Stimulated activated CD8-positive, alpha-beta memory T cell treated with anti-CD3 and anti-CD28 coated beads, Interleukin-7, amount 100 ng/mL, for 1 hour (primary cell): ENCODE measurements at places on chromosomes 16 and 17.

DNA sequence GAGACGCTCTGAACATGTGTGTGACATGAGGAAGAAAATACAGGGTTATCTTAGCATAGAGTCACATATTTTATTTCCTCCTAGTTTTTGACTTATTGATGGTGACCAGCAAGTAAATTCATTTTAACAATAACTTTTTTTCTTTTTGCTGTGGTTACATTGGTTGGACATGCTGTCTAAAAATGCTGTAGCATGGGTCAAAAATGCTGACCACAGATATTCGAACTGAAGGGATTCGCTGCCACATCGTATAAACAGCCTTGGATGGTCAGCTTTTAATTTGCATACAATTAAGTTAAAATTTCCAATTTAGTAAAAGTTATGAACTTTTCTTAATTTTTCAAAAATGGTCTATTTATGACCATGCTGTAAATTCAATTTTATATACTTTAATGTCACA is 30.5 kb downstream of the RPGRIP1L start:
- DNase-seq = no peak

DNA sequence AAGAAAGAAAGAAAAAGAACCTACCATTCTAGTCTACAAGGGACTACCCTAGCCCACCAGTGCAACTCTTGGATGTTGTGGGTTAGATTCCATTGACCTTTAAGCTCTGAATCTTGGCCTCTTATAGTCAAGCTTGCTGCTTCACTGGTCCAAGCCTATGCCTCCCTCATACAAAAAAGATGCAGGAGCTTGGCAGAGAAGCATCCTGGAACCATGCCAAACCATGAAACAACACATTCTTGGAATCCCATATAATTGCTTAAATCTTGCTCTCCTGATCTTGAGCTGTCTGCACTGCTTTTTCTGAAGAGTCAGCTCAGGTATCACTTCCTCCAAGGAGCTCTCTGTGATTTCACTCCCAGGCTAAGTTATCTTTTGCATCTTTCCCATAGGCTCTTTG is 117.9 kb upstream of the GPR139 start:
- no peak for DNase-seq

DNA sequence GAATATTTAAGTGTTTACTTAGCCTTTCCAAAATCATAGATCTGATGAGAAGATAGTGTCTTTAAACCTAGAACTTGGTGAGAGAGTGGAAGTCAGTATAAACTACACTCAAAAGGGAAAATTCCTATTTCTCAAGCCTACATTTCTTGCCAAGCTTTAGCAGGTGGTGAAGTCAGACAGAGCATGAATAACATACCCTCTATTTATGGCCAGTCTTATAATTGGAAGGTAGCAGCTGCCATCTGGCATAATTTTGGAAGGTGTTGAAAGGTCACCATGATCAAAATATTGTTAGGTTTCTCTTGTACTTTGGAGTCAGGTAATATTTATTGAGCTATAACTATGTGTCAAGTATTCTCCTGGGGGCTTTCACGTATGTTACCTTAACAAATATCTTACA is 729.3 kb upstream of the KIF2B start:
- no peak for DNase-seq

GRCh38 chr17:21090902-21091618 is 35.7 kb upstream of the DHRS7B start:
- no peak for DNase-seq

GRCh38 chr16:66468321-66468965 is 41.3 kb downstream of the BEAN1 start:
- no peak for DNase-seq

- DNase-seq = no peak
Measured at GRCh38 chr16:30377050-30377811, 2.6 kb downstream of the MYL11 start.

- no peak for DNase-seq
Measured at GRCh38 chr17:12646761-12647422, 18.8 kb upstream of the MYOCD start.

- no peak for DNase-seq
Measured at GRCh38 chr16:27243725-27244362, 24.7 kb downstream of the NSMCE1 start.

DNA sequence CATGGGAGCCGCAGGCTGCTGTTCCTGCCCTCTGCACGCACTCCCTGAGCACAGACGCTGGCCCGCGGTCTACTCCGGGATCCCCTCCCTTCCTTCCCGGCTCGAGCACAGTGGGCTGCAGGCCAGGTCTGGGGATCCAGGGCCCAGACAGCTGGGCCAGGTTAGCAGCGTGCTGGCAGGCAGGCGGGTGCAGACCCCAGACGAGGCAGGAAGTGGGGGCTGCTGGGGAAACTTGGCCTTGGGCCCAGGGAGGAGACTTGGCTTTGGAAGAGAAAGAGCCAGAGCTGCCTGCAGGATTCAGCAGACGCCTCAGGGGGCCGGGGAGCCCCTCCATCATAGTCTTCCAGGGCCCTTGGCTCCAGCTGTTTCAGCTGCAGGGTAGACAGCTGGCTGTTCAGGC is 30.2 kb upstream of the ABCC3 start:
- no peak for DNase-seq

DNA sequence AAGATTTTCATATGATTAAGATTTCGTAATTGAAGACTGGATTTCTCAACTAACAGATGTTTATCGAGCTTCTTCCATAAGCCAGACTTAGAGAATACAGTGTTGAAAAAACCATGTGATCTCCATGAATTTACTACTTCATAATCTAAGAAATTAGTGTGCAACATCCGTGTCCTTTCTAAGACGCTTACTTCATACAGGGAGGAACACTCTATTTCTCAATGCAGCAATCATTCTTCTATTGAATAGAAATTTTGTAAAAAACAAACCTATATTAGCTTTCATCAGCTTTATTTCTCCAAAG is 946.3 kb downstream of the KCNJ2 start:
- DNase-seq = no peak

DNA sequence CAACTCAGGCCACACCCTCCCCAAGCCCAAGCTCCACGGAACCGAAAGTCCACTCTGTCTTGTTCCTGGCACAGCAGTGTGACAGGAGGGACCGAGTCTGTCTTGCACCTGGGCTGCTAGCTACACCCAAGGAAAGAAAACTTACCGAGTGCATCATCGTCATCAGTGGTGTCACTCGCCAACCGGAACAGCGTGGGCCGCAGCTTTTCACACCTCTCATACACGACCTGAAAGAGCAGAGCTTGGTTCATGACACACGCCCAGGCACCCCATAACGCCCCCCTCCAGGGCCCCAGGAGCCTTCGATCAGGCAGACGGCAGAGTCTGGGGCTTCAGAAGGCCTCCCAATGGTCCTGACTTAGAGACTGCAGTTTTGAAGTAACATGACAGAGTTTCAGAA is 27.5 kb downstream of the GGA2 start:
- DNase-seq = peak; percentile 20

DNA sequence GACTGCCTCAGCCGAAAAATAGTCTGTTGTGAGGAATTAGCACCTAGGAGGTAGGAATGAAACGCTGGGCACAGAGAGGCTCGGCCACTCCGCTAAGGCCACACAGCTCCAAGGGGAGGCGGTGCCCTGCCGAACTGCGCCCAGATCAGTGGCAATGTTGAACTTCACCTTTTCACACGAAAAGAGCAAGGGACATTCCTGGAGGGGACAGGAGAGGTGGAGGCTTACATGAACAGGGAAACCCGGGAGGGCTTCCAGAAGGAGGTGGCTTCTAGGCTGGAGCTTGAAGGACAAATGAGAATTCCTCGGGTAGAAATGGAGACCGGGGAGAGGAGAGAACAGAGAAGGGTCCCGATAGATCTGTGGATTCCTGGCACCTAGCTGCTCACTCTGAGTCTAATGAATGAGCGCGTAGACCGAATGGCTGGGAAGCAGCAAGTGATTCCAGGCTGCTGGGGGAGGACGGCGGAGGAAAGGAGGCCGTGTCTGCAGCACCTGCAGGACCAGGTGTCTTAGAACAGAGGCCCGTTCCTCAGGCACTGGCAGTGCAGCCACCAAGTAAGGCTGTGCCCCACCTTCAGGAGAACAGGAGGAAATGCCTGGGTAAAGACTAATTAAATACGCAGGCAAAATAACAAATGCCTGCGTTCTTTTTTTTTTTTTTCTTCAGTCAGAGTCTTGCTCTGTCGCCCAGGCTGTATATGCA is 722 bp upstream of the SLC38A10 start:
- no peak for DNase-seq

GRCh38 chr17:60079401-60080243 is 901 bp upstream of the HEATR6 start:
- no peak for DNase-seq

- DNase-seq = no peak
Measured at GRCh38 chr17:17661134-17661533, 20.1 kb upstream of the RAI1 start.

- no peak for DNase-seq
Measured at GRCh38 chr16:68800257-68800875, 43.0 kb upstream of the TANGO6 start.

GRCh38 chr17:50469671-50470305 is 1.1 kb upstream of the CHAD start:
- DNase-seq = no peak

GRCh38 chr16:75471723-75472633 is 7.5 kb upstream of the TMEM170A start:
- peak; percentile 6 for DNase-seq
